Sigmoid colon (tissue), 7 donors: ENCODE measurements at places on chromosomes 6 and 20. TPM values are rescaled to one million over a fixed set of nuclear protein-coding genes. Genes with fewer than 3 reads are reported as not detected.

Gene TIAM2
- total RNA-seq: 15.8 TPM

Gene HDGFL1
- not detected for total RNA-seq

DNA sequence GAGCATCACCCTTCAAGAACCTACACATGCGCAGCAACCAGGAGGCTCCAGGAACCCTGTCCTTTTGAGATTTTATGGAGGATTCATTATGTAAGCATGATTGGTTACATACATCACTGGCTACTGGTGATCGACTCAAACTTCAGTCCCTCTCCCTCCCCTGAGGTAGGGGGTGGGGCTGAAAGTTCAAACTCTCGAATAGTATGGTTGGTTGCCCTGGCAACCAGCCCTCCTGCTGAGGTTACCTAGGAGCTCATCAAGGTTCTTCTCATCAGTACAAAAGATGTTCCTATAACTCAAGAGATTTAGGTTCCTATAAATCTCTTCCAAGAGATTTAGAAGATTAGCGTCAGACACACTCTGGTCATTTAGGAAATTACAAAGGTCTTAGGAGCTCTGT, 21.9 kb upstream of the ZSCAN9 start:
- DNase-seq: no peak

DNA sequence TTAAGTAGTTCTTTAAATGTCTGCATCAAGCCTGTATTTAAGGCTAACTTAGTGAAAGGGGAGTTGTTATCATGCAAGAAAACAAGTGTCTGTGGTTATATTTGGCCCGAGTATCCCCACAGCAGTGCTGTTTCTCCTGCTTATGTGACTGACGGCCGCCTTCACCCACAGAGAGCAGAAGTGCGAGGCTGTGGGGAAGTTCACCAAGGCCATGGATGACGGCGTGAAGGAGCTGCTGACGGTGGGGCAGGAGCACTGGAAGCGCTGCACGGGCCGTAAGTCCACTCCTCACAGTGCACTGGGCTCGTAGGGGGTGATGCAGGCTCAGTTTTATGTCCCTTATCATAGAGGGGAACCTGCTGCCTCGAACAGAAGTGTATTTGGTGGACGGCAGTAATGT, 53.2 kb upstream of the SYNJ2 start:
- DNase-seq: no peak

DNA sequence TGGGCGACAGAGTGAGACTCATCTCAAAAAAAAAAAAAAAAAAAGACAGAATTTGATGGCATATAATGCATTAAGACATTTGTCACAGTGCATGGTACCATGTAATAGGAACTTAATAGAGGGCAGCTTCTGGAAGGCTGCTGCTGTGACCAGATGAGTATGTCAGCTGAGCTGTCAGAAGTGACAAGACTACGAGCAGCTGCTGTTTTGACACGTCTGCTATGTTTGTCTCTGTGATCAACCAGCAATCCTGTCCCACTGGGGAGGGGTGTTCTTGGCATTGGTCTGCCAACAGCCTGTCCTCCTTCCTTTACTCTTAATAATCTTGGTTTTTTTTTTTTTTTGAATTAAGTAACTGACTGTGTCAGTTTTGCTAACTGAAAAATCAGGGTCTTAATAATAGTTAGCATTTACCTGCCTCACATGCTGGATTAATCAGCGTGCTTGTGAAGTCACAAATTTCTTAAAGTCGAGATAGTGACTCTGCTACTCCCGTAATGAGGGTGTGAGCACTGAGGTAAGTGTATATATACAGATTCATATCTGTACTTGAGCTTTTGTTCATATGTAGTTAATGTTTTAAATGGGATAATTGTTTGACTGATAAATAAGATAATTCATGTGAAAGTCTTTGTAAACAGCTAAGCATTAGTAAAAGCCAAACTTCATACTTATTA, 152.4 kb downstream of the BMP2 start:
- no peak for DNase-seq
